Stimulated activated CD4-positive, alpha-beta T cell treated with anti-CD3 and anti-CD28 coated beads, TNF-alpha, amount 100 ng/mL, for 4 hours (primary cell): ENCODE measurements at places on chromosomes 16 and 17.

DNA sequence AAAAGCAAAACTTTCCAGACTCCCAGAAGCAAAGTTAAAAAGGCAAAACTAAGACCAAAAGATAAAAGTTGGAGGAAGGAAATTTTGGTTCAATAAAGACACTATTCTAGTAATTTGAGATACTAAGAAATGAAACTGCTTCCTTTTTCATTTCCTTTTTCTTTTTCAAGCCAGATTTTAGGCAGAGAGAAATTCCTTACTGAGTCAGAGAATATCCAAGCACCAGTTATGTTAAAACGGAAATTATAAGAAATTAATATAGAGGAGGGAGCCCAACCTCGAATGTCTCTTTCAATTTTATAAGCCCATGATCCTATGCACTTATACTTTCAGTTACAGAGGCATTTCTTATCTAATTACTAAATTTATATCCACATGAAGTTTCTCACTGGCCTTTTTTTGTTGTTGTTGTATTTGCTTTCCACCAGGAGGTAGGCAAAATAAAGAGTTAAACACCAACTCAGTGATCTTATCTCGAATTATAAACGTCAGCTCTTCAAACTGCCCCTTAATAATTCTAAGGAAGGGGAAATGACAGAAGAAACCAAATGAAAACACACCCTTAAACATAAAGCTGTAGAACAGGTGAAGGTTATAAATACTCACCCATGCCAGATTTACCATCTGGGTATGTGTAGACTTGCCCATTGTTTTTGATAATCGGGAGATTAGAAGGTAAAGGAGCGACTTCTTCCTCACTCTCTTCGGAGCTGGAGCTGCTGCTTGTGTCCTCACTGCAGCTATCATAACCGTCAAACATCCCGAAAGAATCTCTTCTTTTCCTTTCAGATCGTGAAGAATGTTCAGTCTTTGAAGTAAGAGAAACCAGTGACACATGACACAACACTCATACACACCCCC, 35.2 kb downstream of the MBTD1 start:
- DNase-seq = no peak

DNA sequence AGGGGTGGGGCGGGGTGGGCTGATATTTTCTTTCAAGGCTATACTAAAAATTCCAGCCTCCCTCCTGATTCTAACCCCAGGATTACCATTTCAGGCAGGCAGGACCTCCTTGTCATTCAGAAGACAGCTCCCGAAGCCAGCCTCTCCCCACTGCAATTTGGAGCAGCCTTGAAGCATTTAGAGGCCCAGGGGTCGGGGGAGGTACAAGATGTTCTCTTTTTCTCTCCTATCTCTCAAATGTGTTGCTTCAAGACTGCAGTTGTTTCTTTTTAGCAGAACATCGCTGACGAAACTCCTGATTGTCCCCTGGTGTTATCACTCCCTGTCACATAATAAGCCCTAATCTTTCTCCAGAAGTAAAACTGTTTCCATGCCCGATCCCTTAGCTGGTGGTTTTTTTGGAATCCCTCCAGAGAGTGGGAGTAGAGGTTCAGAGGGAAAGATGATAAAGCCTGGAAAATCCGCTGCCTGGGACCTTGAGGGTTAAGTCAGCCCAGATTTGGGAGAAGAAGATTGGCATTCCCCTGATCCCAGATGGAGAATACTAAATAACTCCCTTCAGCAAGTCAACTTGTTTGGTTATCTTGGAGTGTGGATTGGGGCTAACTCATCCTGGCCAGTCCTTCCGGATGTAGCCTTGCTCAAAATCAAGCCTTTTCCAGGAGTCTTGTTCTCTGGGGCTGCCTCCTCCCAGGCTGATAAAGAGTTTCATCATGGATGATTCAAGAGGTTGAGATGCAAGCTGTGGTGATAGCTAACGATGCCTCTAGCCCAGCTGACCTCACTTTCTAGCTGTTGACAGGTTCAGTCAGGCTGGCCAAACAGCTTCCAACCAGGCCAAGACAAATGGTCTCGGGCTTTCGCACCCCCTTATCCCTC, 71.3 kb downstream of the SOX9 start:
- no peak for DNase-seq

GRCh38 chr17:78125138-78125913, 3.2 kb downstream of the TMC6 start:
- no peak for DNase-seq

DNA sequence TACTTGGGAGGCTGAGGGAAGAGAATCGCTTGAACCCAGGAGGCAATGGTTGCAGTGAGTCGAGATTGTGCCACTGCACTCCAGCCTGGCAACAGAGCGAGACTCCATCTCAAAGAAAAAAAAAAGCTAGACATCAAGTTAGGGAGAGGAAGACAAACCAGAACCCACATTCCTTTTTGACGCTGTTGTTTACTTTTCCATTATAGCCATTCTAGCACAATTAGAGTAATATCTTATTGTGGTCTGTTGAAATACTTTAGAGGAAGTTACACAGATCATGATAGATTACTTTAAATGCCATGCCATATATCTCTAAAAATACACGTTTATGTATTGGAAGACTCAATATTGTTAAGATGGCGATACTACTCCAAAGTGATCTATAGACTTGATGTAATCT, 16.5 kb upstream of the ABCC1 start:
- DNase-seq = no peak

DNA sequence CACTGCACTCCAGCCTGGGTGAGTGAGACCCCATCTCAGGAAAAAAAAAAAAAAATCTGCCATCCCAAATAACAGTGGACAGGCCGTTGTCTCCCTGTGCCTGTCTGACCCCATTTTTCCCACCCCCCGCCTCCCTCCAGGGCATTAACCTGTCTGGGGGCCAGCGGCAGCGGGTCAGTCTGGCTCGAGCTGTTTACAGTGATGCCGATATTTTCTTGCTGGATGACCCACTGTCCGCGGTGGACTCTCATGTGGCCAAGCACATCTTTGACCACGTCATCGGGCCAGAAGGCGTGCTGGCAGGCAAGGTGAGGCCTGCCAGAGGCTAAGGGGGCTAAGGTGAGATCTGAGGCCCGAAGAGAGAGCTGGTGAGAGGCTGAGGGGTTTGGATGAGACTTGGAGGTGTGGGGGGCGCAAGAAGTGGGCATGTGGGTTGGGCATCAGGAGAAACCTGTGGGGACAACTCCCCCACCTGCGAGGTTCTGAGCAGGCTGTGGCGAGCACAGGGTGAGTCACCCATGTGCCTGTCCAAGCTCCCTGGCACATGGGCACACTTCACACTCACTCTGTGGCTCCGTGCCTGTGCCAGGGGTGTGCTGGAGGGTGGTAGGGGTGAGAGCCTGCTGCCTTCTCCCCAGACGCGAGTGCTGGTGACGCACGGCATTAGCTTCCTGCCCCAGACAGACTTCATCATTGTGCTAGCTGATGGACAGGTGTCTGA, 34.7 kb downstream of the ANKRD40 start:
- no peak for DNase-seq
